RPMI8226 (cell line): ENCODE measurements at places on chromosomes 12 and 14.

GRCh38 chr12:122820838-122821271 lies 14.4 kb upstream of the HIP1R start:
- DNase-seq: no peak

DNA sequence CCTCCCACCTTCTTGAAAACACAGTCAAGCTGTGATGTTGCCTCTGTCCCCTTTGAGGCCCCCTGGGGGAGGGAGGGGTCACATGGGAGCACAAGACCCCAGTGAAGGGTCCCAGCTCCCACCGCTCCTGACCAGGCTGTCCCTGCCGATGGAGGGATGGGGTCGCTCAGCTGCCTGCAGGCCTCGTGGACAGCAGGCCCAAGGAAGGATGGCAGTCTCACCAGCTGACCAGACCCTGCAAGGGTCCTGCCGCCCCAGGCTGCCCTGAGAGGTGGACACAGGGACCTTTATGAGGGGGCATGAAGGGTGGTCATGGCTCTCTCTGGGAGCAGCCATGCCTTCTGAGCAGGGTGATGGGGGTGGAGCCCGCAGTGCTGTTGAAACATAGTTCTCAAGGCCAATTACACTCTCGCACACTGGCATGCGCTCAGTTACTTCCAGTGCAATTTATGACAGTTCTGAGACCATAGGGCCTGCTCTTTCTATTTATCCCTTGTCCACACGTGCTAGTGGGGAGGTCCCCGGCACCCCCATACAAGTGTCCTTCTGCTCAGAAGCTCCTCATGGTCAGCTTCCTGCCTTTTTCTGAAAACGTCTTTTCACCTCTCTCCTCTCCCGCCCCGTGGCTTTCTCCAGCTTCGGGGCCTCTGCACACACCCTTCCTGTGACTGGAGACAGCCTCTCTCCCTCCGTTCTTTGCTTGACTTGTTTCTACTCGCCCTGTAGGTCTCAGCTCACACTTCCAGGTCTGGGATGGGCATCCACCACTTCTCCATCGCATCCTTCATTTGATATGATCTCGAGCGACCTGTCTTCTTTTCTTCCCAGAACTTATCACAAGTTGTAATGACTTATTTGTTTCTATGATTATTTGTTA lies 313.1 kb downstream of the ADGRD1 start:
- no peak for DNase-seq

DNA sequence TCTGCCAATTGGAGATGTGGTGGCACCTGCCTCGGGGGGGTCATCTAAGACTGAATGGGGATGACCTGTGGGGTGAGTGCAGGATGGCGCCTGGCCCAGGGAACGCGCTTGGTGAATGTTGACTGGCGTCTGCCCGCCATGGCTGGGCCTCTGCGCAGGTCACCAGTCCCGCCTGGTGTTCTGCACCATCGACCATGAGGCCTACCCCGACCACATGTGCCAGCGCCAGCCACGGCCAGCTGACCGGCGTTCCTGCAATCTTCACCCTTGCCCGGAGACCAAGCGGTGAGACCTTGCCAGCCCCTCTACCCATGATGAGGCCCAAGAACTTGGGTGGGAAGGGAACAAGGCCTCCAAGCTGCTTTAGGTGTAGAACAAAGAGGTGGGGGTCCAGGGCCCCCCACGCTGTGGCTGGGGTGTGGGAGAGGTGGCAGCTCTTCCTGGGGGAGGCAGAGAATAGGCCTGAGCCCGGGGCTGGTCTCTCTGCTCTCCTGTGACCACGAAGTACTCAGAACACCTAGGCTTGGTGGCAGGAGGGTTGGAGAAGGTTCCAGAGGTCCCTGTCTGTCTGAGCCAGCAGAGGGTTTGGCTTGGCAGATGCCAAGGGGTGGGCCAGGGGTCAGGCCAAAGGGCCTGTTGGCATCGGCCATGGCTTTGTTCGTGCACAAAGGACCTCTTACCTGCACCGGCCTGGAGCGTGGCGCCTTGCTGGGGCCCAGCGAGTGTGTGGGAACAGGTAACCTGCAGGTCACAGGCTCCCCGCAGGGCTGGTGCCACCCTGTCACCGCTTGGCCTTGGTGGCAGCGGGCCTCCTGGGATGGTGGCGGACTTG lies 15.4 kb downstream of the PAPLN start:
- no peak for DNase-seq

- DNase-seq: no peak
Measured at GRCh38 chr14:36981832-36982529, 190.4 kb downstream of the SLC25A21 start.

DNA sequence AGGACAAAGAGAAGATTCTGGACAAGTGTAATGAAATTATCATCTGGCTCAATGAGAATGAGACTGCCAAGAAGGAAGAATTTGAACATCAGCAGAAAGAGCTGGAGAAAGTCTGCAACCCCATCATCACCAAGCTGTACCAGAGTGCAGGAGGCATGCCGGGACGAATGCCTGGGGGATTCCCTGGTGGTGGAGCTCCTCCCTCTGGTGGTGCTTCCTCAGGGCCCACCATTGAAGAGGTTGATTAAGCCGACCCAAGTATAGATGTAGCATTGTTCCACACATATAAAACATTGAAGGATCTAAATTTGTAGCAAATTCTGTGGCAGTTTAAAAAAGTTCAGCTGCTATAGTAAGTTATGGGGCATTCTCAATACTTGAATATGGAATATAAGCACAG lies 174.3 kb upstream of the CCND2 start:
- DNase-seq: no peak

GRCh38 chr12:57216014-57216911 lies at the start of gene NXPH4:
TSS of gene NXPH4 (plus strand) at chr12:57216794. CDS start at chr12:57216970, 176 bp downstream.
- peak; percentile 86 for DNase-seq

GRCh38 chr12:27652174-27652763 lies 44.0 kb upstream of the REP15 start:
- peak; percentile 59 for DNase-seq

GRCh38 chr14:92850492-92850891 lies 56.4 kb downstream of the GOLGA5 start:
- DNase-seq: peak; percentile 35

- DNase-seq: no peak
Measured at GRCh38 chr12:124506145-124506831, 61.1 kb downstream of the NCOR2 start.

DNA sequence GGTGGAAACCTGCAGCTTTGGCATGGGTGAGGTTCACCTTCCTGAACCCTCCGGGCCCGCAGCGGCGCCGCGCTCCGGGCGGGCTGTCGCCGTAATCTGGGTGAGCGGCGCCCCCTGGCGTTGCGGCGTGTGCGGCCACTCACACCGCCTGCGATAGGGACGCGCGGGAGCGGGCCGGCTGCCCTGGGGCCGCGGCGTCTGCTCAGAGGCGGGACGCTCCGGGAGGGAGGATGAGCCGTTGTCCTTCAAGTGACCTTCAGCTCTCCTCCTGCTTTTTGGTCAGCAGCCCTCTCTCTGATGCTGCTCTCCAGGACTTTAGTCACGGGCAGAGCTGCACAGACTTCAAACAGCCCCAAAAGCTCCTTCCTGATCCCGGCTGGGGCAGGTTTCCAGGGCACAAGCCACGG lies 211.7 kb upstream of the FKBP4 start:
- peak; percentile 73 for DNase-seq

GRCh38 chr14:66662374-66662773 lies 154.4 kb downstream of the GPHN start:
- peak; percentile 20 for DNase-seq

DNA sequence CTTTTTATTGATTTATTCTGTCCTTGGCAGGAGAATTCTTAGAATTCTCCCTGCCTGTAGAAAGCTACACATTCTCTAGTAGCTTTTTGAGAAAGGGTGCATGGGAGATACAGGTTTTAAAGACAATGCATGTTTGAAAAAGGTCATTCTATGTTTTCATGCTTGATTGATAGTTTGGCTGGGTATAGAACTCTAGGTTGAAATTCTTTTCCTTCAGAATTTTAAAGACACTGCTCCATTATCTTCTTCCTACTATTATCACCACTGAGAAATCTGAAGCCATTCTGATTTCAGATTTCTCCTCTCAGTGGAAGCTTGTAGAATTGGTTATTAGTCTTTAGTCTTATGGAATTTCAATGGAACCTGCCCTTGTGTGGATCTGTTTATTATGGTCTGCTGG lies 14.0 kb downstream of the ATF7IP start:
- no peak for DNase-seq

DNA sequence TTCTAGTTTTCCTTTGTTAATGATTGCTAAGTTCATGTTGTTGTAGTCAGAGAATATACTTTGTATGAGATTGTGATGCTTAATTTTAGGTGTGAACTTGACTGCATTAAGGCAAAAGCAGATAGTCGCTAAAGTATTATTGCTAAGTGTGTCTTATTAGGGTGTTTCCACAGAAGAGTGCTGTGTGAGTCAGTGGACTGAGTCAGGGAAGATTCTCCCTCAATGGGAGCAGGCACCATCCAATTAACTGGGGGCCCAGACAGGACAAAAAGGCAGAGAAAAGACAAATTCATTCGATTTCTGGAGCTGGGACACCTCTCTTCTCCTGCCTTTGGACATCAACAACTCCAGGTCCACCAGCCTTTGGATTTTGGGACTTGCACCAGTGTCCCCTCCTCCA lies 48.5 kb downstream of the BAZ1A start:
- no peak for DNase-seq

DNA sequence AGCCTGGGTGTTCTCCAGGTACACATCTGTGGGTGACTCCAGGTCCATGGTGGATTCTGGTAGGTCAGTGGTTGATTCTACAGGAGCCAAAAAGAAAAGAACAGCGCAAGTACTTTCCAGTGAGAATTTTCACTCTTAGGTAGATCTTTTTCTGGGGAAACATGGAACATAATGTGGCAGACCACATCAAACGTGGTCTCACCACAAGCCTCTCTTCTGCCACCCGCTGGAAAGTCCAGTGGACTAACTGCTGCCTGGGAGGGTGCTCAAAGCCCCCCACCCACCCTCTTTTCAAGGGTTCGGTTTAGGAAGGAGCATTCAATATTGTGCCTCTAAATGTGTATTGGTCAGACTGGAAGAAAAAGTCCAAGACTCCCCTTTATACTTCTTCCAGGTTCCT lies 36.1 kb upstream of the PRB2 start:
- DNase-seq: no peak

DNA sequence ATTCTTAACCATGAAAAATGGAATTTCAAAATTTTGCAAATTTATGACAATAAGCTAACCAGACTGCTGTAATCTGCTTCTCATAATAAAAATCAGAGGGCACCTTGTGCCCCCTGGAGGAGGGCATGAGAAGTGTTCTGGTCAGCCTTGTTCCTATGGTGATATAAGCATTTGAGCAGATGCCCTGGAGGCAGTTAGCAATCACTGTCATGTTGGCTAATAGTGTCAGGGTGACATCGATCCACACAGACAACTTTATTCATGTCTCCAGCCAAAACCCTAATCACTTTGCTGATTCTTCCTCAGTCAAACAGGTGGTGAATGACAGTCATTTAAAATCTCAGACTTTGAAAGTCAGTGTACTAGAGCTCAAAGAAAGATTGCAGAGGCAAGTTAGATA lies 943.0 kb downstream of the GALC start:
- DNase-seq: peak; percentile 24

DNA sequence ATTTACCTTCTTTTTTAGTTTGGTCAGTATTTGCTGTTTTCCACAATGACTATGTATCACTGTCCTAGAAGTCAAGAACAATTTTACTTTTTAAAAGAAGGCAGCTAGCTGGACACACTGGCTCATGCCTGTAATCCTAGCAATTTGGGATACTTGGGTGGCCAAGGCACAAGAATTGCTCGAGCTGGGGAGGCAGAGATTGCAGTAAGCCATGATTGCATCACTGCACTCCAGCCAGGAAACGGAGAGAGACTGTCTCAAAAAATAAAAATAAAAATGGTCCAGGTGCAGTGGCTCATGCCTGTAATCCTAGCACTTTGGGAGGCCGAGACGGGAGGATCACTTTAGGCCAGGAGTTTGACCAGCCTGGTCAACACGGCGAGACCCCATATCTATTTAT lies 28.3 kb downstream of the MDM1 start:
- DNase-seq: no peak

- DNase-seq: no peak
Measured at GRCh38 chr14:80260645-80261044, 49.3 kb upstream of the DIO2 start.

DNA sequence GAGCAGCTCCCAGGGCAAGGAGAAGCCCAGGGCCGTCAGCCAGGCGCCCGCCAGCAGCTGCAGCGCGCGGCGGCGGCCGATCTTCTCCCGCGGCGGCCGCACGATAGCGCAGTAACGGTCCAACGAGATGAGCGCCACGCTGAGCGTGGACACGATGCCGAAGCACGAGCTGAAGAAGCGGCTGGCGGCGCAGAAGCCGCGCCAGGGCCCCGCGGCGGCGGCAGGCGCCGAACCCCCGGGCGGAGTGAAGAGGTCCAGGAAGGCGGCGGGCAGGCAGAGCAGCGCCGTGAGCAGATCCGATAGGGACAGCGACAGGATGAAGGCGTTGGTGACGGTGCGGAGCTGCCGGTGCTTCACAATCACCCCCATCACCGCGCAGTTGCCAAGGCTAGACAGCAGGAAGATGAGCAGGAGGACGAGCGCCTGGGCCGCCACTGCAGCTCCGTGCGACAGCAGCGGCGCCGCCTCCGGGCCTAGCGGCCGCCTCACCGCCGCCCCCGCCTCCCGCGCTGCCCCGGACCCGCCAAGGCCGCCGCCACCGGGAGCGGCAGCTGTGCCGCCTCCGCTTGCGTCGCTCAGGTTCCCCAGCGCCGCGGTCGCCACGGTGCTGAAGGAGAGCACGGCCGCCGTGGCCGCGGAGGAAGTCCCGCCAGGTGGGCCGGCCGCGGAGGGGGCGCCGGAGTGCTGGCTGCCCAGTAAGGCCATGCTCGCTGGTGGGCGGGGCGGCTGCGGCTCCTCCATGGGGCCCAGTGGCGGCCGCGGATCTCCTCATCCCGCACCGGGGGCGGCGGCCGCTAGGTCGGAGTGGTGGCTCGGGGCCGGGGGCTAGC lies 479 bp downstream of the GPR135 start:
- no peak for DNase-seq

- DNase-seq: no peak
Measured at GRCh38 chr12:10554228-10554755, 48.6 kb downstream of the EIF2S3B start.

DNA sequence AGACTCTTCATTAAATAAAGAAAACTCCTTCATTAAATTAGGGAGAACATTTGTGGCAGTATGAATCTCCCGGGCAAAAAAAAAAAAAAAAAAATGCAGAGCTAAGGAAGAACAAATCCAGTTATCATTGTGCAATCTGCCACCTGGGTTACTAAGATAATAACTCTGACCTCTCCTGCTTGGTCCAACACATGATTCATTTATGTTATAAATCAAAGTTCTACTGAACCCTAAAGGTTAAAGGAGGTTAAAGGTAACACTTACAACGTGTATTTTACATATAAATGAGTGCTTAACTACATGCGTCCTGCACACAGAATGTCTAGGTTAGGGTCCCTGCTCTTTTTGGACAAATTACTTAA lies 4.2 kb downstream of the TGFB3 start:
- DNase-seq: no peak

GRCh38 chr12:110280392-110280778 lies 662 bp upstream of the ATP2A2 start:
- DNase-seq: peak; percentile 93

DNA sequence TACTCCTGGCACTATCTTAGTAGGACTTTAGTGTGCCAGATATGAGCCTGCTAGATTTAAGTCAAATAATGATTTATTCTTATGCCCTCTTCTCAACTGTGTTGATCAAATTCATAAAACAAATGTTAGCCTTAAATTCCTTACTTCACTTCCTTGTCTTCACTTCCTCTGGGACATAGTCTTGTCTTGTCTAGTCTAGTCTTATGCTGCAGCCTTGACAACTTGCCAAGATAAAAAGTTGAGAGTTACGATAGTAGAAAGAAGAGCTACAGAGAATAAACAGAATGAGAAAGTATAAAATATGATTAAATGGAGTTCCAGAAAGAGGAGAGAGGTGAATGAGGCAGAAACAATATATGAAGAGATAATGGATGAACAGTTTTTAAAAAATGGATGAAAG lies 378.1 kb downstream of the DAD1 start:
- DNase-seq: no peak

- DNase-seq: no peak
Measured at GRCh38 chr12:111202237-111202915, 166.5 kb downstream of the PHETA1 start.
